Activated CD8-positive, alpha-beta memory T cell treated with anti-CD3 and anti-CD28 coated beads, Interleukin-2, amount 10 ng/mL, durations not matched to agents 7 days and 5 days (primary cell): ENCODE measurements at places on chromosomes 2 and 18. TPM values are rescaled to one million over a fixed set of nuclear protein-coding genes. Genes with fewer than 3 reads are reported as not detected.

DNA sequence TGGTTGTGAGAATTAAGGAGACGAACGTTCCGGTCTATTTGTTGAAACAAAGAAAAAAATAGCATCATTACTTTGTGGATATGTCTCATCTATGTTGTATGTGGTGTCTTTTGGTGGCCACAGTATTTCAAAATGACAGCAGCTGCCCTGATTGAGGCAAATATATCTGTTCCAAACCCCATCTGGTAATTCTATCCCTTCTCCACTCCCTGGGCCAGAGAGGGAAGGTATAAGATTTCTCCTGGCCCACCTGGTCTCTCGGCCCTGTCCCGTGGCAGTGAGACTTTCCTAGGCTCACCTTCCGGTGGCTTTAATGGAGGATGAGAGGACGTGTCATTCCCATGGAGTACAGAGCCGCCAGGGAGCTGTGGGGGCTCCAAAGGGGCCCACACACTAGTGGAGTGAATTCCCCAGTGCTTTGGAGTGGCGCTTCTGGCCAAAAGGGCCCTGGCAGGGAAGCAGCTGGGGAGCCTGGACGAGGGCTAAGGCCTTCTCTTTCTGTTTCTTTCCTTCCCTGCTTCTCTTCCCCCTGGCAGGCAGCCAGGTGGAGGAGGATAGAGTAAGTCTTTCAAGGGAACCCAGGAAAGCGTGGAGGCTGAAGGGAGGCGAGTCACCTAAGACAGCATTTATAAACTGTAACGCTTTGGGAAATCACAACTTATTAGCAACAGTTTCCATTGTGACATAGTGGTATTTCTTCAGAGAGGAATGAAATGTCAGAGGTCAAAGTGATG is 5.6 kb downstream of the FOSL2 start:
- H3K4me3 ChIP-seq: no peak overlapping the region
- H3K4me1 ChIP-seq: peaks cover 56% of the 10 kb centered on the region
- peak overlapping the region; percentile 28 for H3K27ac ChIP-seq

- no peak overlapping the region for H3K4me3 ChIP-seq
- H3K4me1 ChIP-seq: no peaks in the 10 kb centered on the region
- H3K36me3 ChIP-seq: no peaks in the 10 kb centered on the region
- no peak for DNase-seq
Observed at GRCh38 chr2:99692785-99693184, 203.0 kb upstream of the REV1 start.

- H3K36me3 ChIP-seq: no peaks in the 10 kb centered on the region
- H3K4me3 ChIP-seq: no peak overlapping the region
- H3K27me3 ChIP-seq: no peaks in the 10 kb centered on the region
- no peak overlapping the region for H3K27ac ChIP-seq
- DNase-seq: no peak
Observed at GRCh38 chr2:205539603-205540002, 142.7 kb upstream of the NRP2 start.

- no peak overlapping the region for H3K27ac ChIP-seq
- H3K36me3 ChIP-seq: no peaks in the 10 kb centered on the region
- H3K4me1 ChIP-seq: no peaks in the 10 kb centered on the region
- DNase-seq: no peak
- H3K27me3 ChIP-seq: no peaks in the 10 kb centered on the region
Observed at GRCh38 chr2:205161156-205161839, 521.0 kb upstream of the NRP2 start.

- no peaks in the 10 kb centered on the region for H3K4me1 ChIP-seq
- H3K27ac ChIP-seq: no peak overlapping the region
- no peaks in the 10 kb centered on the region for H3K36me3 ChIP-seq
- no peak overlapping the region for H3K4me3 ChIP-seq
- no peak for DNase-seq
Observed at GRCh38 chr2:223486751-223487150, 115.4 kb downstream of the SCG2 start.

- H3K27ac ChIP-seq: no peak overlapping the region
- no peak overlapping the region for H3K4me3 ChIP-seq
- H3K27me3 ChIP-seq: no peaks in the 10 kb centered on the region
Observed at GRCh38 chr2:167697948-167698347, 549.4 kb downstream of the STK39 start.

DNA sequence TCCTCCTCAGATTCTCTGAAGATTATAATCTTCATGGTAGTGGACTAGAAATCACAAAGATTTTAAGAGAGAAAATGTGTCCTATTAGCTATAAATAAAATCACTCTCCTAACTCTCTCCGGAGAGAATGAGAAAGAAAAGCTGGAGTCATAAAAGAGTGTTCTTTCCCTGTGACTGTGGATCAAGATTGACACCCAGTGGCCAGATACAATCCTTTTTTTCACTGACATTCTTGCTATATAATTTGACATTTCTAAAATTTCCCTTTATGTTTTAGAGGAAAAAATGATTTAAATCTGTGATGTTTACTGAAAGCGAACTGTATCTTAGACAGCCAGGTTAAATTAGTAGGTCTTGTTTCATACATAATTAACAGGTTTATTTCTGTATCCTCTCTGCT is 35.4 kb upstream of the LRP2 start:
- no peak overlapping the region for H3K27ac ChIP-seq
- no peak overlapping the region for H3K4me3 ChIP-seq
- H3K4me1 ChIP-seq: peaks cover 5% of the 10 kb centered on the region
- DNase-seq: no peak
- H3K27me3 ChIP-seq: peaks cover 33% of the 10 kb centered on the region

DNA sequence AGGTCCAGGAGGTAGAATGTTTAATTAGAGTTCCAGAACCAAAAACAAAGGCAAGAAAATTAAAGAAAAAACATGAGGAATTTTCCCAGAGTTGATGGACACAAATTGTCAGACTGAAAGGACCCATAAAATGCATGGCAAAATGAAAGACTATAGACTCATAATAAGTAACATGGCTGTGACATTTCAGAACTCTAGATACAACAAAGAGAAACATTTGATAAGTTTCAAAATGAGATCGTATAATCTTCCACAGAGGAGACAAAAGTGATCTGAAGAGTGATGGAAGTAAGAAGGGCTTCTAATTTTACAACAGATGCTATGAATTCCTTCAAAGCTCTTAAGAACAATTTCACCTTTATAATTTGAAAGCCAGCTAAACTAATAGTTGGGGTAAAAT is 20.4 kb downstream of the ORC4 start:
- peaks cover 53% of the 10 kb centered on the region for H3K36me3 ChIP-seq
- H3K4me1 ChIP-seq: peaks cover 11% of the 10 kb centered on the region
- no peak for DNase-seq
- no peaks in the 10 kb centered on the region for H3K27me3 ChIP-seq
- H3K4me3 ChIP-seq: no peak overlapping the region

DNA sequence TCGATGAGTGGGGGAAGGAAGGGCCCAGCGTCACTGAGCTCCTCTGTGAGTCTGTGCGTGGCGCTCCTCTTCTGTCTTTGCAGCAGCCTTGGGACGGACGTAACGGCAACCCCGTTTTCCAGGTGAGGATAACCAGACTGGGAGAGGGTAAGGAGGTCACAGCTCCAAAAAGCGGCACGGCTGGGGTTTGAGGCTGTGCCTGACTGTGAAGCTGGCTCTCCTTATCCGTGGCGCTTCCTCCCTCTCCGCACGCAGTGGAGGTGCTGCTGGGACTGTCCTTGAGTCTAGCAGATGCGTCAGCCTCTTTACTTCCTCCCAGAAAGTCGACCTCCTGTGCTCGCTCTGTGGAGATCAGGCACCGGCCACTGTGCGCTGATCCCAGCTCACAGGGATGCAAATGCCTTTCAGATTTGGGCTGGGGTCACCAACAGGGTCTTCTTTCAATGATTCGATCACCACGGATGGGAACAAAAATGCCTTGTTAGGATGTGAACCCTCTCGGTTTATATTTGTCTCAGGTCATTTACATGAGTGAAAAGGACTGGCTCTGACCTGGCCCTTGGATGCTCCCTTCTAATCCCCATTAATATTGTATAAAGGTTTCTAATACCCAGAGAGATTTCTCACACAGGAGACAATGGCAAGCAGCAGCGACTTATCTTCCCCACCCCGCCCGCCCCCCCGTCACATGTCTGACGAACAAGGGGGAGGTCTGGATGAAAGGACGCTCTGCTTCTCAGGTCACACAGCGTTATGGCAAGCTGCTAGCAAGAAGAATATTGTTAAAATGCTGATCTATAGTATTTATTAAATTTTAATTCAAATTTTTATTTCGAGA is 30.1 kb upstream of the E2F6 start:
- H3K27me3 ChIP-seq: peaks cover 11% of the 10 kb centered on the region
- no peak overlapping the region for H3K4me3 ChIP-seq
- peaks cover 27% of the 10 kb centered on the region for H3K4me1 ChIP-seq
- H3K36me3 ChIP-seq: no peaks in the 10 kb centered on the region
- H3K27ac ChIP-seq: no peak overlapping the region

- no peaks in the 10 kb centered on the region for H3K27me3 ChIP-seq
- no peak for DNase-seq
- peaks cover 17% of the 10 kb centered on the region for H3K4me1 ChIP-seq
- no peak overlapping the region for H3K27ac ChIP-seq
- no peak overlapping the region for H3K4me3 ChIP-seq
- H3K36me3 ChIP-seq: no peaks in the 10 kb centered on the region
Observed at GRCh38 chr2:73822276-73822675, 6.5 kb upstream of the STAMBP start.

DNA sequence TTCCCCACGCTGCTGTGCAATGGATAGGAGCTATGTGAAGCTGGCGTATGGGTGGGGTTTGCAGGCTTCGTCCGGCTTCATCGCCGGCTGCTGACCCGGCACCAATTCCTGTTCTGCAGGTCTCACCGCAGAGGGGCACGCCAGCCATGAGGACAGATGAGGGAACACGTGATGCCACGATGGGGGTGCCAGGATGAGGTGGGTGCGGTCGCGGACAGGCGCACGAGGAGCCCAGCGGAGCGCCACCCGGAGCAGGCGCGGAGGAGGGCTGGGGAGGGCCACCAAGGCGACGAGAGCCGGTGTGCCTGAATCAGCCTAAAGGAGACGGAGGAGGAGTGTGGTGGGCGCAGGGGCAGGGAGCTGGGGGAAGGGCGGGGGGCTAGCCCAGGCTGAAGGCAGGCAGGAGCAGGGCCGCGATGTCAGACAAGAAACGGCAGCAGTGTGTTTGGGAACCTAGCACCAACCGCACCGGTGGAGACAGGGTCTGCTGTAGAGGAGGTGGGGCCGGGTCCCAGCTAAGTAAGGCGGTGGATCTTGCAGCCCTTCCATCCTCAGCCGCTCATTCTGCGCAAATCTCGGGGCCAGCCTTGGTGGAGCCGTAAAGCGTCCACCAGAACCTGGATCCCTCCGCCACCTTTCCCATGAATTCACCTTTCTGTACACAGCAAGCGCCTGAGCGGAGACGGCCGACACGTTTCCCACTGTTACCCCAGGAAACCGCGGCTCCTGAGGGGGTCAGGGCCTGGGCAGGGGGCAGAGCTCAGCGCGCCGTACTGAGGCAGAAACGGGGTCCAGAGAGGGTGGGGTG is 17.0 kb upstream of the CD8A start:
- H3K4me3 ChIP-seq: peak overlapping the region; percentile 90
- peak overlapping the region; percentile 93 for H3K27ac ChIP-seq
- H3K36me3 ChIP-seq: peaks cover 24% of the 10 kb centered on the region
- DNase-seq: peak; percentile 93
- peaks cover 52% of the 10 kb centered on the region for H3K4me1 ChIP-seq
- no peaks in the 10 kb centered on the region for H3K27me3 ChIP-seq

GRCh38 chr18:44789710-44790109 is 109.0 kb downstream of the SETBP1 start:
- no peak for DNase-seq
- peaks cover 19% of the 10 kb centered on the region for H3K4me1 ChIP-seq
- H3K27me3 ChIP-seq: no peaks in the 10 kb centered on the region
- H3K36me3 ChIP-seq: peaks cover 5% of the 10 kb centered on the region
- no peak overlapping the region for H3K4me3 ChIP-seq

DNA sequence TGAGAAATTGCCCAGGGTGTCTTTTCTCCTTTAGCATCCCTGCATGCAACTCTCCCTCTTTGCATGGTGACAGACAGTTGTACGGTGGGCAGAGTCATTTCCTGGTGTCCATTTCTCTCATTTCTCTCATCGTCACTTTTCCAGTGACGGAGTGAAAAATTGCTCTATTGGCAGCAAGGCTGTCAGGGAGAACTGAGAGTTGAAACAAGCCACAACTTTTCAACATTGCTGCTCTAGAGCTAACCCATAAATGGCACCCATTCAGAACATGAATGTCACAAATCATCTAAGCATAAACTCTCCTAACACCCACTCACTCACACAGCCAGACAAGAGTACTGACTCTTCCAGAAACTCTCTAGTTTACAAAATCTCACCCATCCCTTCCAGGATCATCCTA is 55.7 kb downstream of the ZC3H8 start:
- no peak for DNase-seq
- H3K27ac ChIP-seq: no peak overlapping the region
- peaks cover 5% of the 10 kb centered on the region for H3K36me3 ChIP-seq

GRCh38 chr2:608711-609110 is 68.5 kb downstream of the TMEM18 start:
- no peaks in the 10 kb centered on the region for H3K36me3 ChIP-seq
- no peak overlapping the region for H3K4me3 ChIP-seq
- peak; percentile 31 for DNase-seq
- no peaks in the 10 kb centered on the region for H3K4me1 ChIP-seq

DNA sequence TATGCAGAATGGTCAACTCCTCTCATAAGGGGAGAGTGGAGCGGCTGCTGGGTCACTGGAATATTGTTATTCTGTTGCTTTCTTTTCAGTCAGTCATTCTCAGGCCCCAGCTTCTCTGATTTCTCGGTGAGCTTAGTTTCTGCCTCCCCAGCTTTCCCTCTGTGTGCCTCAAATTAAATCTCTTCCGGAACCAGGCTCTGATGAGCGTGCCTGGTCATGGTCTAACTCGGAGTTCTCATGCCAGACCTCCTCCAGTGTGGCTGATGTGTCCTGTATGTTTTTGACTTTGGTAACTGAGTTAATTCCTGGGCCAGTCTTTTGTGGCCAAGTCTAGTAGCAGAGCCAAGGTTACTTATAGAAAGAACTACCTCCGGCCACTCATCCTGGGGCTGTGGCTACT is 4.9 kb upstream of the STK11IP start:
- no peak overlapping the region for H3K4me3 ChIP-seq
- H3K36me3 ChIP-seq: no peaks in the 10 kb centered on the region
- H3K27ac ChIP-seq: no peak overlapping the region
- DNase-seq: no peak

- H3K27me3 ChIP-seq: no peaks in the 10 kb centered on the region
- H3K4me3 ChIP-seq: no peak overlapping the region
- no peaks in the 10 kb centered on the region for H3K36me3 ChIP-seq
- H3K4me1 ChIP-seq: no peaks in the 10 kb centered on the region
- H3K27ac ChIP-seq: no peak overlapping the region
Observed at GRCh38 chr18:22268641-22269128, 99.3 kb downstream of the GATA6 start.

The ICA1L gene
- total RNA-seq: 5.1 TPM

The KCNE4 gene
- total RNA-seq: not detected

The SLC30A3 gene
- 0.47 TPM for total RNA-seq

The GAREM2 gene
- total RNA-seq: 4.5 TPM

The CFAP210 gene
- total RNA-seq: not detected
